ENCODE measurements at places on chromosomes 5 and 9. TPM values are rescaled to one million over a fixed set of nuclear protein-coding genes. Genes with fewer than 3 reads are reported as not detected.

- no peak for DNase-seq
- H3K27me3 ChIP-seq = no peaks in the 10 kb centered on the region
- H3K4me1 ChIP-seq = no peaks in the 10 kb centered on the region
- no peaks in the 10 kb centered on the region for H3K36me3 ChIP-seq
Measured at GRCh38 chr9:5910413-5911057, 19.8 kb downstream of the MLANA start.

NUDCD2 gene
- 50.0 TPM for total RNA-seq

DNA sequence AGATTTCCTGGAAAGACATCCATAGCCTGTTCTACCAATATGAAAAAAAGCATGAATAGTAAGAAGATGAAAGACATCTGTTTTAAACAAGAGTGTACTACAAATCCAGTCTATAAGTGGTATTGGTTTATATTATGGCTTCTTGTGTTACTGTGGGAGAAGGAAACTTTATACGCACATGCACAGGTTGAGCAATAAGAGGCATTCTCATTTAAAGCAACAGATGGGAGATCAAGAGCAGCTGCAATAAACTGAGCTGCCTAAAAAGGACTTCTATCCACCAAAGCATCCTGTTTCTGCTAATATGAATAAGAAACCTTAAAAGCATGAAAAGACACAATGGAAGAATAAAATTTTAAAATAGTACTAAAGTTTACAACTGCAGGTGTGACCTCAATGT is 8.6 kb upstream of the PCDHB1 start:
- H3K27me3 ChIP-seq = no peaks in the 10 kb centered on the region
- no peak for DNase-seq
- H3K27ac ChIP-seq = no peak overlapping the region
- no peaks in the 10 kb centered on the region for H3K4me1 ChIP-seq
- H3K4me3 ChIP-seq = no peak overlapping the region

SH2D3C gene
- not detected for total RNA-seq

DMRT2 gene
- total RNA-seq = 0.61 TPM

Measured in Caco-2 (cell line).